Iris pigment epithelial cell (primary cell): ENCODE measurements at places on chromosomes 12 and 14.

- DNase-seq = peak; percentile 69
Observed at GRCh38 chr12:104137001-104137901, 759 bp downstream of the NFYB start.

DNA sequence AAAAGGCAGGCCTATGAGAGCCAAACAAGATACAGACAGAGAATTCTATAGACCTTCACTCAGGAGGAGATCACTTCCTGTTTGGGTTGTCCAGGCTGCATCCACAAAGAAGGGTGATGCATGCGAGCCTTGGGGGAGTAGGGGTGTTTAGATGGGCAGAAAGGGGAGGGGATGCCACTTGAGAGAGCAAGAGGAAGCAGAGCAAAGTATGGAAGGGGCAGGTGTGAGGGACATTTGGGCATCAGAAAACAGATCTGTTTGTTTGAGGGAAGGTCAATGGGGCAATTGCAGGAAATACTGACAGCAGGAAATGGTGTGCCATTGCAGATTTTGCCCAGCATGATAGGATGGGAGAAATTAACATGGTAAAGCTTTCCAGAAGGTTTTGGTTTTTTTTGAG, 146.4 kb upstream of the FOXN3 start:
- DNase-seq = no peak

GRCh38 chr14:106790189-106791036, 1264.0 kb downstream of the TMEM121 start:
- DNase-seq = peak; percentile 0

GRCh38 chr12:117033382-117034221, 65.6 kb downstream of the TESC start:
- no peak for DNase-seq

- no peak for DNase-seq
Observed at GRCh38 chr12:74424778-74425177, 112.9 kb upstream of the ATXN7L3B start.

DNA sequence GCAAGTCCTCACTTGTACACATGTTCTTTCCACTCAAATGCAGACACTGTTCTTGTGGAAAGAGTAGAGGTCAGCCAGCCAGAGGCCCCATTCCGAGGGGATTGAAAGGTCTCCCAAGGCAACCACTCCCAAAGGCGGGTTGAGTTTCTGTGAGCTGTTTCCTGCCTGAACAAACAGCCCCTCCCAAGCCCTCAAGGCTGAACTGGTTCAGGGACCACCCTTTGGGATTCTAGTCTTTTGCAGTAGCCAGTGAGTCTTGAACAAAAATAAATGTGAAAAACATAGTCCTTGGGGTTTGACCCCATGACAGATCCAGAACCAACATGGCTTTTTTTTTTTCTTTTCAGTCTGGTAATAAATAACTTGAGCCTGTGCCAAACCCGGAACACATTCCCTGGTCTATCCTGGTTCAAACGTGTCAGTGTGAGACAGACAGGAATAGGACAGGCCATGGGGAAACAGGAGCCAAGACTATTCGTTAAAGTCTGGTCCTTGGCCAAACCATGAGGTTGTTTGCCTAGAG, 17.6 kb upstream of the STK38L start:
- DNase-seq = no peak

GRCh38 chr14:53872681-53873089, 83.9 kb downstream of the BMP4 start:
- DNase-seq = no peak

GRCh38 chr12:57215668-57216013, 953 bp upstream of the NXPH4 start:
- DNase-seq = peak; percentile 34

DNA sequence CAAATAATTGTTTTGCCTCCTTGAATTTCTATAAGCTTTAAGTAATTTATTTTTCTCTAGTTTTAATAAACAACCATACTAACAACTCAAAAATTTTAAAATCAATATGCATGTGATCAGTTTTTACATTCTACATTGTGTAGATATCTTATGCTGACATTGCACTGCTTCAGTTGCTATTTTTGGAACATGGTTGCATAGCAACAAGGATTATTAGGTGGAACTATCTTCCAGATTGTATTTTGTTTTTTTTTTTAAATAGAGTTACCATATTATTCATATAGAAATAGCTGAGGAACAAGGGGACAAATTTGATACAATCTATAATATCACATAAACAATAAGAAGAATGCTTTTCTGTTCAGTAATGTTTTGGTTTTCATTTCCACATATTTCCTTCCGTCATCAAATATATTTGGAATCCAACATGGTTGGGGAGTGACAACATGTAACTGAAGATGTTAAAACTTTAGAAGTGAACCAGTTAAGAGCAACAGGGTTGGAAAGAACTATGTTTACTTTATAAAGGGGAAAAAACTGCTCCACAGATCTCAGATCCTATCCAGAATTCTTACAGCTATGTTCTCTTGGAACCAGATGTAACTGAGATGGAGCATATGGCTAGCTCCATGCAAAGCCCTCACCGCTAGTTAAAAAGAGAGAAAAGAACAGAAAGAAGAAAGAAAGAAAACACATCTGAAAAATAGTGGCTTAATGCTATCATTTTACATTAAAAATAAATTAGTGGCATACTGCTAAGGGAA, 235.5 kb downstream of the NELL2 start:
- no peak for DNase-seq

DNA sequence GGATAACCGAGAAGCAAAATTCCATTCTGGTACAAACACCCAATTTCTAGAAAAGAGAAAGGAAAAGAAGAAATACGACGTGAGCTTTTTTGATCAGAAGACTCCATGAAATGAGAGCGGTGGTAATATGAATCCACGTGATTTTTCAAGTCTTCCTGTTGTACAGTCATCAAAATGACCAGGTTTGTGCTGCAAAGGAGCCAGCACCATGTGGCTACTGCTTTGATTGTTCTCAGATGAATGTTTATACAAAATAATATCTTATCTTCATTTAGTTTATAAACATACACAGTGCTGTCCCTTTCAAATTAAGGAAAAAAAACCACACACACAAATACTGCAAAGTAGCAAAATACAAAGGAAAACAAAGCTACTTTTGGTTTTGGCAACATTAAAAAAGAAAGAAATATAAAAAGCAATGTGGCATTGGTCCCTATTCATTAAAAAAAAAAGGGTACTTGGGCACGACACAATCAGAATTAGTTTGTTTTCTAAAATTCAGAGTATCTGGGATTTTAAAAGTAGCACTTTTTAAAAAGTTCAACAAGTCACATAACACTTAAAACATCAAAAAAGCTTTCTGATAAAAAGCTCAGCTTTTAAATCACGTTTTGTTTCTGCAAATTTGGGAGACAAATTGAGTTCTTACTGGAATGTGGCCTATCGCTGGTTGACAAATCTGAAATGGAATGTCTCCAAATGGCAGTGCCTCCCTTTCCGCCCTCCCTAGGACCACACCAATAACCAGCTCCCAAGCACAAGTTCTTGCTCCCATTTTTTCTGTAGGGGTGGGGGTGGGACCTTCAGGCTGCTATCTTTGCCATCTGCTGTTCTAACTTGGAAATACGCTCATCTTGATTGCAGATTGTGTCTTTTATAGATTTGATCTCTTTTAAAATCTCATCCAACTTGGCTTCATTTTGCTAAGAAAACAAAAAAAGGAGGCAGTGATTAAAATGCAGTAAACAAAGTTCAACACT, 13.2 kb upstream of the SELPLG start:
- no peak for DNase-seq

GRCh38 chr12:101570047-101570446, 24.7 kb upstream of the MYBPC1 start:
- DNase-seq = peak; percentile 81

DNA sequence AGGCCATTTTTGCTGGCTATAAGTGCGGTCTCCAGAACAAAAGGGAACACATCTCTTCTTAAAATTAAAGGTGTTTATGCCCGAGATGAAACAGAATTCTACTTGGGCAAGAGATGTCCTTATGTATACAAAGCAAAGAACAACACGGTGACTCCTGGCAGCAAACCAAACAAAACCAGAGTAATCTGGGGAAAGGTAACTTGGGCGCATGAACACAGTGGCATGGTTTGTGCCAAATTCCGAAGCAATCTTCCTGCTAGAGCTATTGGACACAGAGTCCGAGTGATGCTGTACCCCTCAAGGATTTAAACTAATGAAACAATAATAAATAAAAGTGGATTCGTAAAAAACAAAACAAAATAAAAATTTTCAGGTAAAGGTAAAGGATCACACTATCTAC, 33.4 kb downstream of the PKP2 start:
- no peak for DNase-seq

- no peak for DNase-seq
Observed at GRCh38 chr12:102201436-102202061, 3.9 kb upstream of the PMCH start.

DNA sequence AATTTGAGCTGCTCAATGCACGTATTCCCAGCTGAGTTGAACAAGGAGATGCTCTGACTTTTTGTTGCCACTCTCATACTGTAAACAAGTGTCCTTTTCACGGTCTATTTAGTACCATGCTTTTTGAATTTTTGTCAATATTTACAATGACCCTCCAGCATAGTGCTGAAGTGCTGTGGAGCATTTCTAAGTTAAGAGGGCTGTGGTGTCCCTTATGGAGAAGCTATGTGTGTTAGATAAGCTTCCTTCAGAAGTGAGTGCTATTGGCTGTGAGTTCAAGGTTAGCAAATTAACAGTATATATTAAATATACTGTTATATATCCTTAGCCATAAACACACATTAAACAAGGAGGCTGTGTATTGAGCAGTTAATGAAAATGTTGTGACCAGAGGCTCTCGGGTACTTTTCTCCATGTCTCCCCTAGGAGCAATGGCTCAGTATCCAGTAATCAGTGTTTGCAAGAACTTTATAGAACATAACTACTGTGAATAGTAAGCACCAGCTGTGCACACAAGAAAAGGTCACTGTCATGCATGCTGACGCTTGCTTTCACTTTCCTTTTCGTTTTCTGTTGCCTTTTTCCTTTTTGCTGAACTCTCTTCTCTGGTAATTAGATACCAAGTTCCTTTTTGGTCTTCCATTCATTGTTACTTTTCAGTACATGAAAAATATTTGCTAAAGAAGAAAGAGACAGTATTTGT, 187.2 kb upstream of the NEDD1 start:
- DNase-seq = peak; percentile 41

DNA sequence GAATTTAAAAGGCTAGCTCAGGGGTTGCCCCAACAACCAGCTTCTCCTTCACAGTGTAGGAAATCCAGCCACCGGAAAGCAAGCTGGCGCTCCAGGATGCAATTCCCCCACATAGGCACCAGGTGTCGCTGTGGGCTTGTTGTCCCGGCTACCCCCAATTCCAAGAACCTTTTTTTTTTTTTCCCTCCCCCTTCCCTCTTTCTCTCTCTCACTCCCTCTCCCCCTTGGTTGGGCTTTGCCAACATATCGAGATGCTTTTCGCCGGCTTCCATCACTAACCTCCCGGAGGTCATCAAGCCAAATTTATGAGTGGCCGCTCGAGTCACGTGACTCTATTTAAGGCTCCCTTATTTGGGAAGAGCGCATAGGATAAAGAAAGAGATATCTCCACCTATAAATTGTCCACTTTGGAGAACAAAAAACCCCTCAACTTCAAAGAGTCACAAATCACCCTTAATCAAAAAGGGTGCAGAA, at the start of gene HOXC5:
HOXC5 (plus strand) TSS at position 424 of the 474 bp plus-strand sequence. CDS start 73 bp downstream, outside the sequence.
- DNase-seq = peak; percentile 64

DNA sequence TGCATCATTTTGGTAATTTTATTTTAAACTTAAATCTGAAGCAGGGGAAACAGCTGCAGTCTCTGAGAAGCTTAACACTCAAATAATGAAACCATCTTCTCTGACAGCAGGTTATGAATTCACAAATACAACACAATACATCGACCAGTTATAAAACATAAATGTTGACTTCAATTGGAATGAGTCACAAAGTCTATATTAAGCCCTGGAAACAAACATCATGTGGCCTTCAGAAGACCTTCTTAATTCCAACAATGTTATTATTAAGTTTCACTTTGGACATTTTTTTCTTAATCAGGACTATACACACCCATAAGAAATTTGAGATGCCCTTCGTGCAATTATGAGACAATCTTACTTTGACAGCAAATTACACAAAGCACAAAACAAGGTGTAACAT, 68.9 kb downstream of the CEP128 start:
- DNase-seq = peak; percentile 40

GRCh38 chr14:29953501-29953900, 25.9 kb upstream of the PRKD1 start:
- no peak for DNase-seq

DNA sequence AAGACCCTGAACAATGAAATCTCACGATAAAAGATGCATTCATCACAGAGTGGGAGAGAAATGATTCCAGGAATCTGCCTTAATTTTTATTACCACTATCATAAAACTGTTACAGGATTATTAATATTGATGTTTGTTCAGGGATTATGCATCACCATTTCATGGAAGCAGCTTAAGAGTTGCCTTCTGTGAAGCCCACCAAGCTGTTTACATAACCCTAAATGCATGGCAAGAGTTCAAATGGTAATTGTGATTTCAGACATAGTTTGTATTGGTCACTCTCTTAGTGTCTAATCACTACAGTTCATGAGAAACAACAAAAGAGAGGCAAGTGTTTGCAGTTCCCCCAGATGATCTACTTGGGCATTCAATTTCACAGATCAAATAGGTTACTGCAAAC, 527.7 kb downstream of the RPS29 start:
- DNase-seq = no peak

DNA sequence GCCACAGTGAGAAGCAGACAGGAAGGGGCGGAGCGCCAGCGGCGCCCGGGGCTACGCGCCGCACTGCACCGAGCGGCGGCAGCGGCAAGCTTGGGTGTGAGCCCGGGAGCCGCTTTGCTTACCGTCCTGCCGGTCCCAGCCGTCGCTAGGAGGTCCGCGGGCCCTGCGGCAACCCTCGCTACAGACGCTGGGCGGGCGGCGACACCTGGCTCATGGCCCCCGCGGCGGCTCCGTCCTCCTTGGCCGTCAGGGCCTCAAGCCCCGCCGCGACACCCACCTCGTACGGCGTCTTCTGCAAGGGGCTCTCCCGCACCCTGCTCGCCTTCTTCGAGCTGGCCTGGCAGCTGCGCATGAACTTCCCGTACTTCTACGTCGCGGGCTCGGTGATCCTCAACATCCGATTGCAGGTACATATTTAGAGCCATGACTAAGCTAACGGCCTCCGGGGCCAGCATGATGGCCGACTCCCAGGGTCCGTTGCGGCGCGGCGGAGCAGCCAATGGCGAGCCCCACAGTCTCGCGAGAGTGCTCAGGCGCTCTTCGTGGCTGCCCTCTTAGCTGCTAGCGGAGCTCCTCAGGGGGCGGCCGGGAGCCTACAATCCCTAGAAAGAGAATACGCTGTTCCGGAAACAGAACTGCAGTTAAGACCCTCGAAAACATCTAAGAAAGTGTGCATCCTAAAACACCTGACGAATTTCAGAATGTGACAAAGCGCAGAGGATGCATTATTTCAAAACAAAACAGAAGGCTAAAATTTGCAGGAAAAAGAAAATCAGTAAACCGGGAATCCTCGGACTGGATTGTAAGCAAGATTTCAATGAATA, at the start of gene SMIM10L1:
SMIM10L1 (plus strand) TSS at position 50 of the 824 bp plus-strand sequence; CDS start at position 213, 163 bp downstream.
- peak; percentile 96 for DNase-seq

DNA sequence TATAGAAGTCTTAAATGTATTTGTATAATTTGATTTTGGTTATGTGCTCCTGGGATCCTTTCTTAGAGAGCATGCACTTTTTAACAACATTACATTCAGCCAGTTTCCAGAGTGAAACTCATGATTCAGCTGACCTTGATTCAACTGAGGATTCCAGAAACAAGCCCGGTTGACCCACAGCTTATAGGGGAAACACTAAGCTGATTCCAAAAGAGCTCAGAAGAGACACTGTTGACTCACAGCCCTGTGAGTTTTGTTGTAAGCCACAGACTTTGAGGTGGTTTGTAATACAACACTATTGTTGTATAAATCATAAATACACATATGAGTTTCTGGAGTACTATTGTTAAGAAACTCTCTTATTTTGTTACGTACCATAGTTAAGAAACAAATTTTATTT, 133.8 kb upstream of the MGAT4C start:
- DNase-seq = peak; percentile 49
